ENCODE measurements at places on chromosomes 12 and 14. TPM values are rescaled to one million over a fixed set of nuclear protein-coding genes. Genes with fewer than 3 reads are reported as not detected.
A peak's percentile ranks its signal among the peaks of the same experiment; 100 is the strongest.

GRCh38 chr12:129973236-129973961, 69.6 kb upstream of the TMEM132D start:
- no peak for DNase-seq

GRCh38 chr14:48568688-48569087, 893.3 kb upstream of the MDGA2 start:
- no peak for DNase-seq

GRCh38 chr12:125171267-125171666, 106.0 kb downstream of the AACS start:
- no peak for DNase-seq

DNA sequence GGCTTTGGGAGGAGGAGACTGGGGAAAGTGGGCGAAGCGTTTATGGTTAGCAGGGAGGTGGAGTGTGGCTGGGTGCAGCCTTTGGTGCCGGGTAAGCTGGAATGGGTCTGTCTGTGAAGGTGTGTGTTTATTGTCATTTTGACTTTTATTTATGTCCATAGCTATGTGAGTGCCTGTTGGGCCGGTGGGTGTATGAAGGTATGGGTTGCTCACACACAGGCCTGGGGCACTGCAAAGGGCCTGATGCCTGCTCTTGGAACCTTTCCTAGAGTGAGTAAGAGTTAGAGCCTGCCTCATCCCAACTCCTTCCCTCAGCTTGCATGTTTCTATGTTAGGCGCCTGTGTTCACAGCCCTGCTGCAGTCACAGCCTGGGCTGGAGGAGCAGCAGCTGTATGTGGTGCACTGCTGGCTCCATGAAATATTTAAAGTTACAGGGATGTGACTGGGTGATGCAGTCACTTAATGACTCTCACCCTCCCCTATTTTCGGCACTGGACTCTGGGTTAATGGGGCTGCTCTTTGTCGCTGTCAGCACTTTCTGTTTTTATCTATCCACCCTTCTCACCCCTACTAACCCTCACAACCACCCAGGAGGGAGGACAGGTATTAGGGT, 2.6 kb upstream of the PPP1R1A start:
- DNase-seq: no peak

DNA sequence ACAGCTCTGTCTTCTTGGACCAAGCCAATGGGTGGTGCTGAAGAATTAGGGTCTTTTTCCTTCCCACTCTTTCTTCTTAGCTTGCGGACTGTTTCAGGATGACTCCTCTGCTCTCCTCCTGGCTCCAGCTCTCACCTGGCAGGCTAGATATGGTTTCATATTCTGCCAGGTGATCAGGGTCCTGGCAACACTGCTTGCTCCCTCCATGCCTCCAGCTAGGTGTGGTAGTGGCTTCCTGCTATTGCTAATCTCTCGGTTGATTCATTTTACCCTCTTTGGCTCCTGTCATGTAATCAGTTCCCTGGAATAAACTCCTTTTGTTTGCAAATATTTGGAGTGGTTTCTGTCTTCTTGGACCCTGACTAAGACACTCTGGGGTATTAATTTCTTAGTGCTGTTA, 4.3 kb upstream of the GZMH start:
- no peak for DNase-seq

DNA sequence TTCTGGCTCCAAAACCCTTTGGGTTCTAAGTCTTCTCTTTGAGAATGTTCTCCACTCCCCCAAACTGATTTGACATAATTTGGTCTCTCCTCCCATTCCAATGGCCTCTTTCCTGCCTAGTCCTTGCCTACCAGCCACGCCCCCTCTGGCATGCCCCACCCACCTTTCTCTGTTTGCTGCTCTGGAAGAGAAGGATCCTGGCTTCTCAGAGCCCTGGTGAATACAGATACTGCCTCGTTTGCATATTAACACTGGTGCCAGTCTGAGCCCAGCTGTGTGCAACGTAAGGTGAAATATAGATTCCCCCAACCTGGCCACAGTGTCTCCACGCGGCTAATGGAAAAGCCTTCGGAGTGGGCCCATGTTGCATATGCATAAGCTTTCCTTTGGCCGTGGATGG, 79.7 kb downstream of the PAPOLA start:
- no peak for DNase-seq

GRCh38 chr12:69239922-69240630, 707 bp downstream of the CPSF6 start:
- peak; percentile 64 for DNase-seq

- DNase-seq: no peak
These were observed 70.9 kb downstream of the MON2 start for GRCh38 chr12:62537551-62537950.

RDH12 gene
- total RNA-seq: 0.09 TPM

TAS2R46 gene
- total RNA-seq: 6.7 TPM

EIF2S3B gene
- 0.51 TPM for total RNA-seq

DHRS2 gene
- total RNA-seq: 1.0 TPM

CD9 gene
- 18.7 TPM for total RNA-seq

WIF1 gene
- not detected for total RNA-seq

Data from liver (tissue), 10 donors.